ENCODE measurements at places on chromosomes 5 and 9. TPM values are rescaled to one million over a fixed set of nuclear protein-coding genes. Genes with fewer than 3 reads are reported as not detected.
A peak's percentile ranks its signal among the peaks of the same experiment; 100 is the strongest.

The CAVIN4 gene
- total RNA-seq = 62.4 TPM

The LRRTM2 gene
- total RNA-seq = not detected

The KIF12 gene
- total RNA-seq = not detected

The PCDHA11 gene
- not detected for total RNA-seq

The KLHL3 gene
- total RNA-seq = 23.7 TPM

The CNOT8 gene
- 18.7 TPM for total RNA-seq

The PCDHB11 gene
- total RNA-seq = 2.3 TPM

The EGFL7 gene
- 68.6 TPM for total RNA-seq

The ACTBL2 gene
- total RNA-seq = not detected

The TAF11L10 gene
- total RNA-seq = not detected

The SH3TC2 gene
- total RNA-seq = 5.9 TPM

DNA sequence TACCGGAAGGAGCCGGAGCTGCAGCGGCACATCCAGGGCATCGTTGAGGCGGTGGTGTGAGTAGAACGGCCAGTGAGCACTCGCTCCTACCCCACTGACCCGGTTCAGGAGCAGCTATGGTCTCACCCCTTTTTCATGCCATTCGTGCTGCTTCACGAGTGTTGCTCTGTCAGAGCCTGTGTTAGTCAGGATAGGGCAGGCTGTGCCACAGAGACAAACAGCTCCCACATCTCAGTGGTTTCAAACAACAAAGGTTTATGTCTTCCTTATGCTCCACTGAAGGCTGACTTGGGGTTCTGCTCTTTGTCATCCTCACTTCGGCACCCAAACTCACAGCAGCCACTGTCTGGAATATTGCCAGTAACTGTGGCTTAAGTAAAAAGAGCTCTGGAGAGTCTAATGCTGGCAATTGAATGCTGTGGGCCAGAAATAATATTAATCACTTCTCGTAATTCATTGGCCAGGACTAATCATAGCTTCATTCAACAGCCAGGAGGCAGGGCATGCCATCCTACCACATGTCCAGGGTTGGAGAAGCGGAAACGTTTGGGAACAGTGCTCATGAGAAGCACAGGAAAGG is 28.4 kb downstream of the ARHGEF37 start:
- DNase-seq = no peak

DNA sequence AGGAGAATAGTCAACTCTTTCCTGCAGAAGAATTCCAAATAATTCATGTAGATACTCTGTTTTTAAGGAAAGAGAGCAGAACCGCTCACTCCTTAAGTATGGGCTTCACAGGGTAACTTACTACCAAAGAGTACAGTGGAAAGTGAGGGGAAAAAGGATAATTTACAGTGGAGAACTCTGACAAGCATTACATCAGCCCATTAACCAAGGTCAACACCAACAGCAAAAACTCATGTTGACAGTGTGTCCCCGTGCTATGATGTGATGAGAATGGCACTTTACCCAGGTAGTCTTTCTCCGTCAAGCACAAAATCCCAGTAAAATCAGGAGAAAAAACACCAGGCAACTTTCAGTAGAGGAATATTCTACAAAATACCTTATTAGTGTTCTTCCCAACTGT is 104.3 kb downstream of the ADCY2 start:
- DNase-seq = no peak

GRCh38 chr9:35842795-35843194 is 13.8 kb downstream of the TMEM8B start:
- no peak for DNase-seq

DNA sequence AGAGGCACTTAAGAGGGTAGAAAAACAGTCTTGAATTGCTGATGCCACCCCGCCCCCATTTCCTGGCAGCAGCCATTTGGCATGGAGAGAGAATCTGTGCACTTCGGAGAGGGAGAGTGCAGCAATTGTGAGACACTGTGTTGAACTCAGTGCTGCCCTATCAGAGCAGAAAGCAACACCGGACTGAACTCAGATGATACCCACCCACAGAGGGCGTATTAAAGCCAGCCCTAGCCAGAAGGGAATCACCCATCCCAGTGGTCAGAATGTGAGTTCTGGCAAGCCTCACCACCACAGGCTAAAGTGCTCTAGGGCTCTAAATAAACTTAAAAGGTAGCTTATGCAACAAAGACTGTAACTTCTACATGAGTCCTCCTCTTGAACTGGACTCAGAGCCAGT is 88.4 kb upstream of the RGS7BP start:
- no peak for DNase-seq

DNA sequence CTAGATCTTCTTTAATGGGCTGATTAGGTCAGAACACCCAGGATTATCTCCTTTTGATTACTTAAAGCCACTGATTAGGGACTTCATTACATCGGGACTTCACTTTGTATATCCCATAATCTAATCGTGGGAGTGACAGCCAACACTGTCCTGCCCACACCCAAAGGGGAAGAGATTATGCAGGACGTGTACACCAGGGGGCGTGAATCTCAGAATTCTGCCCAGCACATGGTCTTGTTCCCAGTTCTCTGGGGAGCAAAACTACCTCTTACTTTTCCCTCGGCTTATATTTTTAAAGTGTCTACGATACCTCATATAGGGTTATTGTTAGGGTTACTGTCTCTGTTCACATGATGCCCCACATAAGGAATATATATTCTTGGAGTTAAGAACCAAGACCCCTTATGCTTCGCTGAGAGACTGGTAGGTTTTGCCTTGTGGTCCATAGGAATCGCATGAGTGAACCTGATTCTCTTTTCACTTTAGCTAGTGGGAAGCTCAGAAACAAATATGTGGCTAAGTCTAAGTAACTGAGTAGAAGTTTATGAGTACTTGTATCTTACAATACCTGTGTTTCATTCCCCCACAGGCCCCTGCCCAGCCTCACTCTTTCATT is 192.7 kb downstream of the GNA14 start:
- DNase-seq = no peak

DNA sequence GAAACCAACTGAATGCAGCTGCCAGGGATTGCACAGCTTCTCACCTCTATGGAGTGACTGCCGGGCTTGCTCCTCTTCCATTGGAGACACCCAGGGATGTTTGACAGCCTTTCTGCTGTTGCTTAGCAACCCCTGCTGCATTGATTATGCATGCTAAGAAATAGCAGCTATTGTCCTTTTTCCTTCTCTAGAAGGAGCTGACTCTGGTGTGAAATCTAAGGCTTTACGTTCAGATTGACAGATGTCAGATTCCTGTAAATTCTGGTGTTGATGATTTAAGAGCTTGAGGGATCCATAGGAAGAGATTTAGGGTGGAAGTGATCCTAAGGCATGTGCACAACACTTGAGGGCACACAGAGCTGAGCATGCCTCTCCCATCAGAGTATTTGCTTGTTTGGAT is 267.7 kb downstream of the NTRK2 start:
- no peak for DNase-seq

GRCh38 chr9:38162332-38163211 is 93.5 kb upstream of the SHB start:
- DNase-seq = no peak

DNA sequence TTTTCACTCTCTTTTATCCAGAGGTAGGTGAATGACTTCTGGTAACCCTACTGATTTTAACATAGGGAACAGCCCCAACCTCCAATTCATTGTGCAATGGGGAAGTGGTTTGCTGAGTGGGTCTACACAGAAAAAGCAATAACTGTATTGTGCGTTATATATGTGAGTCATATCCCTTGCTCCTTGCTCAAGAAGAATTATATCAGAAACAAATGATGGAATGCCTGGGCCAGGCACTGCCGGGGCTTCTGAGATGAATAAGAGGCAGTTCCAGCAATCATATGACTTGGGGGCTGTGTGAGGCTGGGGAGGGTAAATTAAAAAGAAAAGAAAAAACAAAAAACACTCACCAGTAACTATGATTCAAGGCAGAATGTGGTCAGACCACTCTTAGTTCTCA is 79.2 kb upstream of the ABCA1 start:
- no peak for DNase-seq

DNA sequence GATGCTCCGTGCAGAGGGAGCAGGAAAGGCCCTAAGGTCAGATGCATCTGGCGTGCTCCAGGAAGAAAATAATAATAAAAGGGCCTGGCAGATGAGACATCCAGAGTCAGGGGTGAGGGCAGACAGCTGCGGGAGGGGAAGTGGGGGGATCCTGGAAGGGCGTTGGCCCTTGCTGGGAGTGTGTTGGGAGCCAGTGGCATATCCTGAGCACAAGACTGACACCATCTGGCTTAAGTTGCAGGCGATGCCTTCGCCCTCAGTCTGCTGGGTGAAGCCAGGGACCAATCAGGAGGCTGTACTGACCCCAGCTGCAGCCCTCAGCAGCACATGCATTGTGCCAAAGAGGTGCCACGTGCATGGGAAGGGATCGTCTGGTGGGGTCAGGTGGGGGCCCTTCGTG is 3.8 kb downstream of the OR2V2 start:
- no peak for DNase-seq

DNA sequence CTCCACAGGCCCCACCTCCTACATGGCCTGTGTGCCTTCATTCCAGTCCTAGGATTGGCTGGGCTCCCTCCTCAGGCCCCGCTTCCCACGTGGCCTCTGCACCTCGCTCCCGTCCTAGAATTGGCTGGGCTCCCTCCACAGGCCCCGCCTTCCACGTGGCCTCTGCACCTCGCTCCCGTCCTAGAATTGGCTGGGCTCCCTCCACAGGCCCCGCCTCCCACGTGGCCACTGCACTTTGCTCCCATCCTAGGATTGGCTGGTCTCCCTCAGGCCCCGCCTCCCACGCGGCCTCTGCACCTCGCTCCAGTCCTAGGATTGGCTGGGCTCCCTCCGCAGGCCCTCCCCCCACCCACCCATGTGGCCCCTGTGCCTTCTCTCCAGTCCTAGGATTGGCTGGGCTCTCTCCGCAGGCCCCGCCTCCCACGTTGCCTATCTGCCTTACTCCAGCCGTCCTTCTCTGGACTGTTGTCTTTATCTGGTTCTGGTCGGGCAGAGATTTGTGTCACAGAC is 45.3 kb upstream of the CACNA1B start:
- DNase-seq = no peak

- DNase-seq = no peak
These were observed 13.5 kb downstream of the C5orf58 start for GRCh38 chr5:170246126-170246870.

DNA sequence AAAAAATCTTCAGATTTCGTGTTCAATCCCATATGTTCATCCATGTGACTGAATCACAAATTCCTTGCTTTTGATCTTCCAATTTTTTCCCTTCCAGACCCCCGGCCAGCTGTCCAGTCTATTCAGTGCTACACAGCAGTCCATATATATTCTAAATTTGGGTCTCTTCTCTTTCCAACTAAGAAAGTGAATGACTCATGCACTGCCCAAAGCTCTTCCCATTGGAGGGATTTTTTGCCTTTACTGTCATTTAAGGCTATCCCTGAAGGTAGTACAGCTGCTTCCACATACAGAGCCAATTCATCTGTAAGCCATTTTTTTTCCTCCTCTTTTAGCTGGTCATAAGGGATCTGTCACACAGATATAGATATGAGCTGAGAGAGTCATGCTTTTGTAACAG is 478.3 kb downstream of the DMRT2 start:
- no peak for DNase-seq

DNA sequence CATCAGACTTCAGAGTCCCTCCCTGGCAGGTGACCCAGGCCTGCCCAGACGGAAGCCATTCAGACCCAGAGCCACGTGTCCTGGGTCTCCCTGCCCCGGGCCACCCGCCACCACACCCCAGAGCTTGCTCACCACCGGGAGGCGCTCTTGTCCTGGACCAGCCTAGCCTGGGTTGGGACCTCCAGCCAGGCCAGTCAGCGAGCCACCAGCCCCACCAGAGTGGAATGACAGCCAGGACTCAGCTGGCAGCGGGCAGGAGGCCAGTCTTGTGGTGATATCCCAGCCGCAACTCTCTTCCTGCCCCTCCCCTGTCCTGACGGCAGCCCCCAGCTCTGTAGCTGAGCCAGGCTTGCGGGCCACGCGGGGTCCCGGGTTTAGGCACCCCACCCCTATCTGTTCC is 1.7 kb upstream of the PTGDS start:
- DNase-seq = peak; percentile 74

- no peak for DNase-seq
These were observed 33.4 kb downstream of the TMEM252 start for GRCh38 chr9:68507130-68507805.
